Activated CD8-positive, alpha-beta memory T cell treated with anti-CD3 and anti-CD28 coated beads, Interleukin-2, amount 50 U/mL, for 4 hours (primary cell): ENCODE measurements at places on chromosomes 3 and 15.

DNA sequence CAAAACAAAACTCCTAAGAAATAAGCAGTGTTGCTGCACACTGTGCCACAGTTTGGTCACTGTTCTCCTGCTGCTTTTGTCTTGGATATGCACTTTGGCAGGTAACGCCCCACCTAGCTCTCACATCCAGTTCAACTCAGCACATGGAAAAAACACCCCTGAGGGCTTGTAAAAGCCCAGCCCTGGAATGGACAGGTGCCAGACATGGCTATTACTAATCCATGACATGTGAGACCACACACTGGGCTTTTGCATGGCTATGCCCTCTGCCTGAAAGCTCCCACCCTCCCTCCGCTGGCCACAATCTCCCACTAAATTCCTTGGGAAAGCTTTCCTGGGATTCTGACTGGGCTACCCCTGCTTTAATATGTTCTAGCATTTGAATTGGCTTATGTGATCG, 24.7 kb upstream of the ZBED2 start:
- DNase-seq, result no peak

DNA sequence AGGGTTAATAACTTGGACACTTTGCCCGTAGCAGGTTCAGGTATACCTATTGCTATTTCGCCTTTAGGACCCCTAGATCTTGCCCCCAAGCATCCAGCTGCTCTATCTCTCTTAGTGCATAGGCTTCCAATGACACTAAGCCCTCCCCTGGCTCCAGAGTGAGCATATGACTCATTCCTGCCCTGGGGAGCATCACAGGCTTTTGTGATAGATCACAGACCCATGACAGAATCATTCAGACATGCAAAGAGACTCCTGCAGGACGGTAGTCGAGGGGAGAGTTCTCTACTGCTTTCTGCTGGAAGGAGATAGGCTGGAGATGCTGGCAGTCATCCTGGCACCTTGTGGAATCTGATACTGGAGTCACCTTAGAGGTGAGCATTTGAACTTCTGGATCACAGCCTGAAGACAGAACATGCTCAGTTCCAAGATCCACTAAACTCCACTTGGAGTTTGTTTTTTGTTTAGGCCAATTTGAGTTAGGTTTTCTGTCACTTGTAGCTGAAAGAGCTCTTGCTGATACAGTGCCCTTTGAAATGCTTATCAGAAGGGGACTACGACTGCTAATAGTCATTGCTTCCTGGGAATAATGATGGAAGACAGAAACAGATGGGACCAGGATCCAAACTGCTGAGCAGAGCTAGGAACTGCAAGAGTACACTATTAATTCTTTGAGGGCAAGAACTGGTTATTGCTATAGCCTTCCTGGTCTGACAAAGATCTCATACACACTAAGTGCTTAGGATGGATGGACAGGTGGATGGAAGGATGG, 11.0 kb downstream of the LYSMD2 start:
- DNase-seq, result peak; percentile 54

DNA sequence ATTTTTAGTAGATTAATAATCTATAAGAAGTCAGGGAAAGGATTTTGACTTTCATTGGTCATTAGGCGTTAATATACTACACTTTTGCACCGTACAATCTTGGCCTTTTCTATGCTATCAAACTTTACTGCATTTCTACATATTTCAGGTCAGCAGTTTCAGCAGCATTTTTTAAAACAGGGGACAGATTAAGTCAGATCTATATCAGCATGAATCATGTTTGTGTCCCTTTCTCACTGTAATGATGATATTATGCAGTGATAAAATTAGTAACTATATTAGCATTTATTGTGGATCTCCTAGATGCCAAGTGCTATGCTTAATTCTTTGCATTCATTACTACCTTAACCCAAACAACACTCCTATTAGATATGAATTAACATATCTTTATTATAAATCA, 20.3 kb upstream of the AADAC start:
- DNase-seq, result no peak

GRCh38 chr3:159825216-159825854, 163.3 kb upstream of the IL12A start:
- DNase-seq, result no peak

DNA sequence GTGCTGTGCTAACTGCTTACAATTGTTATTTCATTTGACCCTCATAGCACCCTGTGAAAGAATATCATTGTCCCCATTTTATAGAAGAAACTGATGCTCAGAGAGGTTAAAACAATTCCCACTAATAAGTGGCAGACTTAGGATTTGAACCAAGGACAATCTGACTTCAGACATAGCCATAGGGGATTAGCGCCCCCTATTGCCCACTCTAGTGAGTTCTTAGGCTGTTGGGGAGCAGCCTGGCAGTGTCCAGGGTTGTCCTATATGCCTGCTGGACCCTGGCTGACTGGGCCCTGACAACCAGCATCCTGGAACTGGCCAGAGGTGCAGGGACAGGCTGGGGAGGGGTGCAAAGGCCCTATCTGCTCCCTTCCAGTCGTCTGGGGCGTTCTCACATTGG, 15.4 kb downstream of the DPH3 start:
- no peak for DNase-seq

- DNase-seq, result no peak
Observed at GRCh38 chr3:161423911-161424522, 52.7 kb upstream of the SPTSSB start.

DNA sequence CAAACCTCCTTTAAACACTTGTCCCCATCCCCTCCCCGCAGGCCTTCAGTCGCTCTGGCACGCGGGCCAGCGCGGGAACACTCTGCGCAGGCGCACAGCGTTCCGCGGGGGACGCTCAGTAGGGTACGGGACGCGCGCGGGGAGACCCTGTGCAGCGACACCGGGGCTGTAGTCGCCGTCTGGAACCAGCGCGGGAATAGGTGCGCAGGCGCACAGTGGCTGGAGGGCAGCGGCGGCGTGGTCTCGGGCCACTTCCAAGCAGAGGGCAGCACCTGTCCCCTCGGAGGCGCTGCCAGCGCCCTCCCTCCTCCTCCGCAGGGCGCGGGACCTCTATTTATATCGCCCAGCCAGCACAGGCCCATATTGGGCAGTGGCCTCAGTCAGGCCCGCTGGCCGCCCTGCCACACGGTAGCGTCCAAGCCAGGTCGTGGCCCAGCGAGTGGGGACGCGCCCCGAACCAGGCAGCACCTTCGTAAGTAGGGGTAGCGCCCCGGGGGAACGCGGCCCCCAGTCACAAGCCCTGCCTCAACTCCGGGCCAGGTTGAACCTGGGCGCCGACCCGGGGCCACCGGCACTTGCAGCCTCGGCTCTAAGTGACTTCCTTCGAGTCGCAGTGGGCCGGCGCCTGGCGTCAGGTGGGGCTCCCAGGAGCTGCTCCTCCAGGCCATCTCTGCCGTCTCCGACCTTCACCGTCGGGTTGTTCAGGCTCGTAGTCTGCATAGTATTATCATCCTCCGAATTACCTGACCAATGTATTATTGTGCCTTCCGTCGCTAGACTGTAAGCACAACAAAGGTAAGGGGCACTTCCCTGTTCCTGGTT, at the start of gene KBTBD12:
Gene KBTBD12 (plus strand): TSS at position 118 of the 822 bp plus-strand sequence. CDS start 7,830 bp downstream, outside the sequence.
- DNase-seq, result no peak

DNA sequence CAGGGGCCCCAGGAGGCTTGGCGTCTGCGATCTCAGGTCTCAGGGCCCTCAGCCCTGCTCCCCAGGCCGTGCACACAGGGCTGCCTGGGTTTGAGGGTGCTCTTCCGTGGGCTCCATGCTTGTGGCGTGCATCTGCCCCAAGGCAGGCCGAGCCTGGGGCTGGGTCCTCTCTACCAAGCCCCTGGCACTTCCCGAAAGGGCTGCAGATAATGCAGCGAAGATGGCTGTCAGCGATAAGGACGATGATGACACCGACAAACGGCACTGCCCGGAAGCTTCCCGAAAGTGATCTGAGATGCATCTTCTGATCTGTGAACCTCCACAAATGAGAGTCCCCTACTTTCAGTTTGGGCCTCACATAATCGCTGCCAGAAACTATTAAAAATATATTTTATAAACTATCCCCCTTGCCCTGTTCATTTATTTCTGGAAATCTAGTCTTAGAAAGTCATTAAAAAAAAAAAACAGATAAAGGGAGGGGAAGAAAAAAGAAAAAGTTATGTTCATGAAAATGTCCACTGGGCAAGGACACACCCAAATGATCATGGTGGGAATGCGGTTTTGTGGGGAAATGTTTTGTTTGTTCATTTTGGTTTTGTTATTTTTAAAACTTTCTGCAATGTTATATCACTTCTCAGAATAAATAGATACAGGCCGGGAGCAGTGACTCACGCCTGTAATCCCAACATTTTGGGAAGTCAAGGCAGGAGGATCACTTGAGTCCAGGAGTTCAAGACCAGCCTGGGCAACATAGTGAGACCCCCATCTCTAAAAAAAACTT, 51.5 kb downstream of the RPN1 start:
- no peak for DNase-seq

GRCh38 chr3:179460260-179460659, 9.0 kb upstream of the GNB4 start:
- no peak for DNase-seq

DNA sequence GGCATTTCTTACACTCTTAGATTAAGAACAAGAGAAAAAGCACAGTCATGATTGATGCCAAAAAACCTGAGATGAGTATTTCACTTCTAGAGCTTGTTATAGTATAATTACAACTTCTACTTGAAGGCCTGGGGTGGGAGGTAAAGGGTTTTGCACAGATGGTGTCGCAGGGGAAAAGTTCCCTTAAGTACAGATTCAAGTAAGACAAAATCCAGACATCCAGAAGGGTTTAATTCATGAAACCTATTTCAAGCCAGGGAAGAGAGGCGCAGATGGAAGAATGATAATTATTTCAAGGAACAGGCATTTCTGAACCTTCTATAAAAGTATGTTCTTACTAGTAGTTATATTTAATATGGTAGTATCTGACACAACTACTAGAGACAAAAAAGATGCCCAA, 70.6 kb downstream of the TM4SF4 start:
- no peak for DNase-seq

DNA sequence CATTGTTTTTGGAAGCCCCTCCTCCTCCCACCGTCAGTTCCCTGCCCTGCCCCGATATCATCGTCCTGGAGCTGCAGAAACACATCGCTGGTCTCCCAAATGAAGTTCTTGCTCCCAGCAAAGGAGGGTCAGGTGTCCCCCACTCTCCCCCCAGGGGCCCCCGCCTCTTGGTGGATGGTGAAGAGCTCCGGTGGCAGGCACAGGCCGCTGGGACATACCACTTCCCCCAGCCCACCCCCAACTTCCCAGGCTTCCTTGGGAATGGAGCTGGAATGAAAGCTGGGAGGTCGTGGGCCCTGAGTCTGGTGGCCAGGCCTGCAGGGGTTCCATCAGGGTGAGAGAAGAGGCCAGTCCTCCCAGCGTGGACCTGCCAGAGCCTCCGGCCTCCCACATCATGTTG, 137.7 kb downstream of the CHSY1 start:
- no peak for DNase-seq

- no peak for DNase-seq
Observed at GRCh38 chr3:21390136-21390535, 360.9 kb downstream of the ZNF385D start.

- DNase-seq, result no peak
Observed at GRCh38 chr3:40313975-40314860, 4.7 kb downstream of the EIF1B start.

- DNase-seq, result no peak
Observed at GRCh38 chr3:27076815-27077630, 292.2 kb downstream of the NEK10 start.

GRCh38 chr3:130662501-130662996, 84.1 kb downstream of the PIK3R4 start:
- DNase-seq, result no peak

GRCh38 chr3:174158674-174159073, 700.5 kb upstream of the NAALADL2 start:
- no peak for DNase-seq

GRCh38 chr3:44265815-44266214, 24.1 kb downstream of the TOPAZ1 start:
- no peak for DNase-seq

- no peak for DNase-seq
Observed at GRCh38 chr3:196341137-196341536, 2.9 kb upstream of the TM4SF19 start.

DNA sequence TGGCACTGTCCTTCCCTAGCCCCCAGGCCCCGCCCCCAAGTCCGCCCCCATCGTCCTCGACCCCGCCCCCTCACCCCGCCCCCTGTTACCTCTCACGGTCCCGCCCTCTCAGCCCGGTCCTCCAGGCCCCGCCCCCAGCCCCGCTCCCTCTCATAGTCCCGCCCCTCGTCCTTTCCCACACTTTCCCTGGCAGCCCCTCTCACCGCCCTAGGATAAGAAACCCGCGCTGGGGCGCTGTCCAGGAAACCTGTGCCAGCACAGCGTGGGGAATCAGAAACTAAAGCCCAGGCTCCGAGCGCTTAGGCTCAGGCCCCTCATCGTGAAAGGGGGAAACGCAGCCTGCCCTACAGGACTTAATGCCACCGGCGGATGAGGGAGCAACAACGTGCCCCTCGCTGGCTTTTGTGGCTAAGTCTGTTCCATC, 20.9 kb downstream of the TRPM1 start:
- DNase-seq, result peak; percentile 19

DNA sequence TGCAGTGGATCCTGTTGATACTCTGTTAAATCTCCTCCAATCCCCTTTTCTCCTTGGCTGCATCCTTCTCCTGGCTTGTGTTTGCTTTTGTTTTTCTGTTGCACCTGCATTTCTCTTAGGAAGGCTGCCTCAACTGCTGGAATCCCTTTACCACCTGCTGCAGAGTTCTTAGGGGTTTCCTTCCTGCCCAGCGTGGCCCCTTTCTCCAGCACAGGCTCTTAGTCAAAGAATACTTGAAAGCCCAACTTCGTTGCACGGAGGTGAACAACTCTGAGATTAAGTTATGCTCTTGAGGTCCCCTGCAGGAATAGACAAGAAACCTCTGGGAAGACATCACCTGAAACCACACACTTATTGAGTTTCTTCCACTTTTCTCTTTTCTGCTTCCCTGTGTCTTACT, 121.6 kb upstream of the GRM7 start:
- no peak for DNase-seq

DNA sequence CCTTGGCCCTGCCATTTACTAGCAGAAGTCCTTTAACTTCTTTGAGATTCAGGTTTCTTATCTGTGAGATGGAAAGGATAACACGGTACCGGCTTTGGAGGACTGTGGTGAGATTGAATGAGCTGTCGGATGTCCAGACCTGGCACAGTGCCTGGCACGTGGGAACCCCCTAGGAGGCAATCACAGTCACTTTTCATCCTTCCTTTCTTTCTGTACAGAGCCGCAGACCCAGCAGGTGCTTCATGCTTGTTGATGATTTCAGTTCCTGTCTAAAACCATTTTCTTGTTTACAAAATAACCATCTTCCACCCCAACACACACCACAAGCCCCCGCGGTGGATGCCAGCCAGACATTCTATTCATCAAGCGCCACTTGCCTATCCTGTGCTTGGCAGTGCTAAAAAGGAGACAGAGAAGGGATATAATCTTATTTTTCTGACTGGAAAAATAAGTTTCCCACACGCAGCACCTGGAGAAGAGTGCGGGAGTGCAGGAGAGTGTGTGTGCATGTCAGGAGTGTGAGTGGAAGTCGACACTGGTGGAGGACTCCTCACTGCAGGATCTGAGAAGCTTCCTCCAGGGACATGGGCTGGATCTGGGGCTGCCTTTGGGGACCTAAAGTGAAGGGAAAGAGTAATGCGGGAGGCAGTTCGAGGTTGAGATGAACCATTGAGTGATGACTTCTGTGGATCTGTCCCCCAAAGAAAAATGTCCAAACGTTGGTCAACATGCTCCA, 85.7 kb downstream of the ST6GAL1 start:
- no peak for DNase-seq

GRCh38 chr15:61157933-61158332, 71.2 kb downstream of the RORA start:
- no peak for DNase-seq
